ENCODE measurements at places on chromosomes 3 and 15.

- DNase-seq, result no peak
Measured at GRCh38 chr3:123840961-123841360, 43.2 kb downstream of the MYLK start.

GRCh38 chr15:31013863-31014607 lies 22.6 kb upstream of the MTMR10 start:
- no peak for DNase-seq

DNA sequence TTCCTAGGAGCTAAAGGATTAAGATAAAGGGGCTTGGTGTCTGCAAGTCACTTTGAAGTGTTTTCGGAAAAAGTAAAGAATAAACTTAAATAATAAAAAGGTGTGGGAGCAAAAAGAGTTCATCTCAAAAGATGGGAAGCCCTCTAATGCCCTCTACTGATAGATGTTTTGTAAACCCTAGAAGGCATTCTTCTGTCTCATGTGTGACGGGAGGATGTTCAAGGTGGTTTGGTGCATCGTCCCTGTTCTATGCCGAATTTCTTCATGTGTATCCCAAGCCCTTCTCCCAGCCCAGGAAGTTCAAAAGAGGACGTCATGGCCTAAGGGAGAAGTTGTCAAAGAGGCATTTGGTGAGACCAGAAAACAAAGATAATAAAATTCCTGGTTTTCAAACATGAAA lies 37.2 kb downstream of the CCK start:
- DNase-seq, result no peak

DNA sequence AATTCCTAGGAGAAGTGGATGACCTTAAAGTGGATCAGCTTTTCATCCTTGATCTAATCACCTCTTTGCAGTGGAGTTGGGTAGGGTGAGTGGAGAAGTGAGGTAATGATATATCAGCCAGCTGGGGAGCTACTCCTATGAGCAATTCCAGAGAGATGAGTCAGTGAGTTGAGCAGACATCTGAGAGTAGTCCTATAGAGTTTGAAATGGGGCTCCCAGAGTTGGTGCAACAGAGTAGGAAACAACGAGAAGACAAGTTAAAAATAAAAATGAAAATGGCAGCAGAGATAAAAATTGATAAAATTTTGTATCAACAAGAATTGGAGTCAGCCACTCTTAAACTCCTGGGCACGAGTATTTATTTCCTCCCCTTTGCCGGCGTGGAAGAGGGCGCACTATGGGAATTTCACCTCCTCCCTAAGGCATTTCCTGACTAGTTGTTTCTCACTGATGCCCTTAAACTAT lies 150.8 kb upstream of the DPH6 start:
- no peak for DNase-seq

DNA sequence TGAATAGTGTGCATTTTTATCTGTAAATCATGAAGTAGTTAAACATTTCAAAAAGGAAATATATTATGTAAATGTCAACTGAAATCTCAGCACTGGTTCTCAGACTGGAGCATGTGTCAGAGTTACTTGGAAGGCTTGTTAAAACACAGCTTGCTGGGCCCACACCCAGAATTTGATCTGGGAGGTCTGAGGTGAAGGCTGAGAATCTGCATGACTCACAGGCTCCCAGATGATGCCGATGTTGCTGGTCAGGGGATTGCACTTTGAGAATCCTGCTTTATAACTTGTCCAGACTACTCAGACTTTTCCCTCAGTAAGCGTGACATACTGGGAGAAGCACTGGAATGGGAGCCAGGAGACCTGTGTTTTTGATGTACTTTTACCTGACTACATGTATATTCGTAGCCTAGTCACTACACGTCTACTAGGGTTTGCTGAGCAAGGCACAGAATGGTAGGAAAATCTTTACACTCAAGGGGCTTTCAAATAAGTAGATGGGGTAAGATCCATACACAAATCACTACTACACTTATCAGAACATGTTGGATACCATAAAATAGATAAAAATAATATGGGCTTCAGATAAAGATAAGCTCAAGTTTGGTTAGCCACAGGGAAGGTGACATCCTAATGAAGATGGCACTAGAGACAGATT lies 77.1 kb upstream of the MEX3B start:
- no peak for DNase-seq
